ENCODE measurements at places on chromosomes 2 and 18.

DNA sequence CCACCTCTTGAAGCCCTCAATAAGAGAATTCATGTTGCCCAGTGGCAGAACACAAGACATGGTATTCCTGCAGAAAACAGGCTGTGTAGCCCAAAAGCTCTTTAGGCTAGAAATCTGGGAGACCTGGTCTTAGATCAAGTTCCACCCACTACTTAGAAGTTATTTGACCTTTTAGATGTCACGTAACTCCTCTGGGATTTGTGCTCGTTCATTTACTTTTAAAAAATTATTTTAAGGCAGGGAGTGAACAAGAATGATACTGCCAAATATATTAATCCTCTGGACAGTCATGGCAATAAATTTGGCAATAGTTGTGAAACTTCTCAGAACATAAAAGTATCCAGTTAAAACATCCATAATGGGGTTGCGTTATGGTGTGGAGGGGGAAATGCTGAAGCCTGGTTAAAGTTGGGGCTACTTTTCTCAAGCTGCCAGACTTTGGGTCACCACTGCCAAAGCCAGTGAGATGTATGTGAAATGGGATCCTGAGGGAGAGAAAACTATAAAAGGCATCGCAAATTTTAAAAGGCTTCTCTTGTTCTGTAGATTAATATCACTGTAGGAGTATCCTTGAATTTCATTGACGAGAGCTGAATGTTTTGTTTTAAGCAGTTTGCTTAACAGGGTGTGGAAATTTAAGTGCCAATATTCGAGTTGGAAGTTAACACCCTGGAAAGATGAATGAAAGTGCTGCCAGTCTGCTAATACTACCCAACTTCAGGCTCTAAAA, 15.8 kb downstream of the DAPL1 start:
- no peak for DNase-seq

GRCh38 chr2:139805441-139805840, 1025.3 kb upstream of the NXPH2 start:
- DNase-seq: no peak

DNA sequence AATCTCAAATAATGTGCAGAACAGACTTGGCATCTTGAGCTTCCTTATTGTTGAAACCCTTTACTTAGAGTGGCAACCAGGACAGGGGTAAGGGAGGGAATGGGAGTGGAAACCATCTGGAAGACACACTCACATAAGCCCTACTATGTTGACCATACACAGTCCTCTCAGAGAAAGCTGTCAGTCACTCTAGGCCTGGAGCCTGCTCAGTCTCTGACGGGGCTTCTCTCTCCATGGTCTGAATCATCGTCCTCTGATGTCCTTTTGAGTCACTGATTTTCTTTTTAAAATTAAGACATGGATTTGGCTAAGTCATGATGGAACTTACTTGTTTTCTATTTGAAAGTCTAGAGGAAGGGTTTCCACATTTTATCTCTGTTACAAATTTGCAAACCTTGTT, 74.0 kb downstream of the MYO1B start:
- no peak for DNase-seq

GRCh38 chr2:225355788-225356187, 43.7 kb upstream of the NYAP2 start:
- no peak for DNase-seq

DNA sequence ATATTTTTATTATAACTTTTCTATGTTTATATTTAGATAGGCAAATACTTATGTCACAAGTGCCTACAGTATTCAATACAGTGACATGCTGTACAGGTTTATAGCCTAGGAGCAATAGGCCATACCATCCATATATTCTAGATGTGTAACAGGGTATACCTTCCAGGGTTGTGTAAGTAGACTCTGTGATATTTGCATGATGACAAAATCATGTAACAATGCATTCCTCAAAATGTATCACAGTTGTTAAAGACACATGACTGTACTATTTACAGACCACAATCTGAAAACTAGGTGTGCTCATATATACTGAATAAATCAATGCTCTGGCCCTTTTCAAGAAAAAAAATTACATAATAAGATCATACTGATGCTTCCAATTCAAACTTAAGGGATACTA, 433.2 kb upstream of the RGPD4 start:
- DNase-seq: no peak

DNA sequence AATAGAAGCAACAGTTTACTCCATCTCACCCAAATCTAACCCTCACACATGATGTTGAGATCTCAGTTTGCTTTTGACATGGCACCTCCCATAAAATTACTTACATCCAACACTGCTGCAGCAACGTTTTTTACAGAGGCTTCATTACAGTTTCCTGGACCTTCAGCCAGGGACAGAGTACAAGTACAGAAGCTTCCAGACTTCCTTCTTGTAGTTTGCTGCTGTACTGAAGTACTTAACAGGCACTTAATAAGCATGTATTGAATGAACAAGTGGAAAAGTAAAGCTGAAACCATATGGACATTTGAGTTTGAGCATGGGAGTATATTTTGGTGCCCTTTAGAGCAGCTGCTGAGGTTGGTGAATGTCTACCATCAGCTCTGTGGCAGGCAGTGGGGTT, 514.2 kb downstream of the PTPRM start:
- no peak for DNase-seq

DNA sequence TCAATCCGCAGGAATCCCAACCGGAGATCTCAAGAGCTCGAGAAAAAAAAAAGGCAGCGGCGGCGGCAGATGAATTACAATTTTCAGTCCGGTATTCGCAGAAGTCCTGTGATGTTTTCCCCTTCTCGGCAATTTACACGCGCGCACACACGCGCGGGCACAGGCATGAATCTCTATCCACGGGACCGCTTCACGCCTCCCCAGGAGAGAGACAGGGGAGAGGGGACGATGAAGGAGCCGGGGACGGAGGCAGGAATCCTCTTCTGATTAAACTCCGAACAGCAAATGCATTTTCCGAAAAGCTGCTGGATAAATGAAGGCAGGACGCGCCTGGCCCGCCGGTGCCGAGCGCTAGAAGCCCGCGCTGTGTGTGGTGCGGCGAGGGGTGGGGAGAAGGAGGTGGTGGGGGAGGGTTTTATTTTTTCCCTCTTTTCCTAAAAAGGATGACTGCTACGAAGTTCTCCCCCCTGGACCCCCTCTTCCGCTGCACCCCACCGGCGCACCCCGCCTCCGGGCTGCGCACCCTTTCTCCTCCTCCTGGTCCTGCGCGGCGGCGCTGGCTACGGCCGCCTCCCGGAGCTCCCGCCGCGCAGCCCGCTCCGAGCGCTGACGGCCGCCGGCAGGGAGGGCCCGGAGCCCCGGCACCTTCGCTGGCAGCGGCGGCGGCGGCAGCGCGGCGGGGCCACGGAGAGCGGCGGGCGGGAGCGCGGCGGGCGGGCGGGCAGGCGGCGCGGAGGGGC, at the start of gene BCL2:
Gene BCL2 (minus strand): TSS at position 387 of the 740 bp plus-strand sequence.
- peak; percentile 40 for DNase-seq

Measured in H54 (cell line).